ENCODE measurements at places on chromosomes 7 and 10.

DNA sequence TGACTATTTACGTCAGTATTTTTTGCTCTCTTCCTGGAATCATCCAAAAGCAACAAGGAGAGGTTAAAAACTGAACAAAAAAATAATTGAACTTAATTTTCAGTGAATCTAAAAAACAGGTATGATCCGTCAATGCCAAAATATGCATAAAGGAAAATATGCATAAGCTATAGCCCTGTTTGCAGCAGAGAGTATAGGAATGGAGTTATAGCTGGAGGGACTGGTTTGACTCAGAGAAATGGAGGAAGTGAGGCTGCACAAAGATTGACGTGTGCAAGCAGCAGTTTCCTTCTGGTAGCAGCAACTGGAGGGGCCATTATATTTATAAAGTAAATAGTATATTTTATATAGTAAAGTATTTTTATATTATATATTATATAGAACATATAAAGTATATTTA lies 37.1 kb downstream of the GNG11 start:
- no peak for DNase-seq

- no peak for DNase-seq
These were observed 73.8 kb downstream of the CUL1 start for GRCh38 chr7:148772297-148773089.

GRCh38 chr10:62162261-62162981 lies 106.2 kb downstream of the RTKN2 start:
- DNase-seq = no peak

GRCh38 chr7:100432053-100432452 lies 2.4 kb downstream of the MEPCE start:
- no peak for DNase-seq

- no peak for DNase-seq
These were observed 158.0 kb upstream of the PTN start for GRCh38 chr7:137501562-137501961.
